ENCODE measurements at places on chromosomes 5 and 9.

- DNase-seq, result no peak
Measured at GRCh38 chr5:168047043-168047668, 244.3 kb upstream of the WWC1 start.

DNA sequence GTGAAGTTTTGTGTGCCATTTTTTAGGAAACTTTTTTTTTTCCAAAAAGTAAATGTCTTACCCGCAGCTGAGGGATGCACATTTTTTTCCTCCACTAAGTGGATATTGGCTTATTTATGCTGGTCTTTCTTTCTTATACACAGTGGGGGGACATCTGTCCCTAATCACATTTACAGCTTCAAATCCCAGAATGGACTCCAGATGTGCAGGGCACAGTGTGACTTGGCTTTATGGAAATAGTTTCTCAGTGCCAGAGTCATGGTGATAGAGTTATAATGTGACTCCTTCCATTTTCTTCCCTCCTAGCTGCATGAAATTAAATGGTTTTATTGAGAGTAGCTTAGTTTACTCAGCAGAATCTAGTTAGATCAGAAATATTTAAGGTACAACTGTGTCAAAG, 66.5 kb downstream of the SV2C start:
- no peak for DNase-seq

GRCh38 chr9:87513161-87513560, 15.5 kb downstream of the DAPK1 start:
- no peak for DNase-seq

GRCh38 chr5:36045895-36046294, 20.8 kb downstream of the UGT3A2 start:
- DNase-seq, result no peak

DNA sequence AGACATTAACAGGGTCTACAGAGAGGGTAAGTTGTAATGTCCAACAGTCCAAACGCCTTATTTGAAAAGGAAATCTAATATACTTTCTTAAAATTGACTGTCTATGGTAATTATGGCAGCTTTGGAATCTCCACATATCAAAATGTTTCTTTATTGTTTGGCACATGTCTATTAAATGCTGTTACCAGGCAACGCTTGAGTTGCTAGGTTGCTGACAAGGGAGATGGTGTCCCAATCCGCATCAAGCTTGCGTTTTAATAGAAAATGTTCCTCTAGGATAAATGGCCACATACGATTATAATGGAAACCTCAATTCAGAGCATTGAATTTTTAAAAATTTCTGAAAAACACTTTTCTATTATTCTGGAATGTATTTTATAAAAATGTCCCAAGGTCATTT, 9.2 kb downstream of the ANXA1 start:
- no peak for DNase-seq

DNA sequence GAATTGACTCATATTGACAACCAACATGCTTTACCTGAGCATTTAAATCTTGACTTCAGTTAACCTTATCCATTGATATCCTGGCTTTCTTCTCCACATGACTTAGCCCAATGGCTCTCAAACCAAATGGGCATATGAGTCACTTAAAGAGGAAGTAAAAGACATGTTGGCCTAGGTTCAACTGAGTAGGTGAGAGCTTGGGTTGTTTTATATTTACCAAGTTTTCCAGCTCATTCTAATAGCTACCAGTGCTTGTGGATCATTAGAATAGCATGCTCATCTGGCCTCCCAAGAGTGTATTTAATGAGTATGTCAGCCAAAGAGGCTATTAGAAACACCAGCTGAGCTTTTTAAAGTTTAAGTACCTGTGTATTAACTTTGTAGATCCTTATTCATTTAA, 1049.0 kb downstream of the PTPRD start:
- no peak for DNase-seq

DNA sequence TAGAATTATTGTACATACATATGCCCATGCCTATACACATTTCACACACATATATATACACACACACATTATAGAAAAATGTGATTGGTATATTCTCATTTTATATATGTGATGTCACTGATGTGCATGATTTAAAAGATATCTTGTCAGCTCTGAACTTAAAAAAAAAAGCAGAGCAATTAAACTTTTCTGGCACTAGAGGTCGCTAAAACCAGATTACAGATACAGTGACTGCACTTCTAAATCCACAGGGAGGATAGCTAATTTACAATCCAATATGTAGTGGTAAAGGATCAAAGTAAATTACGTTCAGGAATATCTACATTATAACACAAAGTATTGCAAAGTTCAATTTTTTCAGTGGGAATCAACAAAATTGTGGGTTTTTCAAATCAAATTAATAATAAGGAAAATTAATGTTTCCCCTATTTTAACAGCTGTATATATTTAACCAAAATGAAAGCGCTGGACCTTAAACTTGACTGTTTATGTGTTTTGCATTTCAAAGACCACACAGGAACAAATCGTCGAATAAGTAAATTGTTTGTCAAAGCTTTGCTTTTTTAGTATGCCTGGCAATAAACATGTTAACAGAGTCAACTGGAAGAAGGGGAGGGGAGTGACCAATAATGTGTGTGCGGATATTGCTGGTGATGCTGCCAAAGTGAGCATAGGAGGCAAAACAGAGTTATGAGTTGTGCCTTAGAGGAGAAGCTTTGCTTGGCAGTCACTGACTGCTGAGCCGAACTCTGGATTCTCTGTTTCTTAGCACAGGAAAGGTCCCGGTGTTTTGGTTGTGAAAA, 1201.4 kb upstream of the C9orf72 start:
- no peak for DNase-seq

GRCh38 chr5:154967421-154968024, 26.6 kb downstream of the MRPL22 start:
- DNase-seq, result no peak

DNA sequence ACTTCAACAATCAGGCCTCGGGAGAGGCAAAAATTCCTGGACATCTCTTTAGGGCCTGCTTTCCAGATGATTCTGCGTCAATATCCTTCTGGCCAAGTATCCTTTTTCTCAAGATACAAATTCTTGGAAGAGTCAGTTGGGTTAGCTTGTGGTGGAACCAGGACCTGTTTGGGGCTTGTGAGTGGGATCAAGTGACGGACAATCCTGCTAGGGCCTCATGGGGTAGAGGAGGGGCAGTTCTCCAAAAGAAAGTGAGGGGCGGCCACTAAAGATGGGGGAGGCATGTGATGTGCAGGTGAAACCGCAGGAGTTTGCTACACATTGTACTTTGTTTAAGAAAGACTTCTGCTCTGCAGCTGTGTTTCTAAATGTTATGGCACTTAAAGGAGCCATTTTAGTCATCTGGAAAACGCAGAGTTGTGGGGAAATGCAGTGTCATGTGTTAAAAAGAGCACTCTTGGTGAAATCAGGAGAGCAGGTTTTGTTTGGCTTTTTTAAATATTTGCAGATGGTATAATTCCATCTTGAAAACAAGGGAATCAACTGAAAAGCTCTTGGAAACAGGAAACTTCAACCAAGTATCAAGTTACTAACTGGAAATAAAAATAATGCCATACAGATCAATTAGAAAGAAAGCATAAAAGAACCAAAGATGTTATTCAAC, 27.4 kb upstream of the GSN start:
- no peak for DNase-seq

- peak; percentile 99 for DNase-seq
Measured at GRCh38 chr5:137754188-137754960, at the start of gene HNRNPA0. HNRNPA0 (minus strand) TSS chr5:137754363; CDS start chr5:137754066, 297 bp downstream.

Data from CD4-positive, CD25-positive, alpha-beta regulatory T cell (primary cell).